Sigmoid colon (tissue), 7 donors: ENCODE measurements at places on chromosomes 5 and 9.

DNA sequence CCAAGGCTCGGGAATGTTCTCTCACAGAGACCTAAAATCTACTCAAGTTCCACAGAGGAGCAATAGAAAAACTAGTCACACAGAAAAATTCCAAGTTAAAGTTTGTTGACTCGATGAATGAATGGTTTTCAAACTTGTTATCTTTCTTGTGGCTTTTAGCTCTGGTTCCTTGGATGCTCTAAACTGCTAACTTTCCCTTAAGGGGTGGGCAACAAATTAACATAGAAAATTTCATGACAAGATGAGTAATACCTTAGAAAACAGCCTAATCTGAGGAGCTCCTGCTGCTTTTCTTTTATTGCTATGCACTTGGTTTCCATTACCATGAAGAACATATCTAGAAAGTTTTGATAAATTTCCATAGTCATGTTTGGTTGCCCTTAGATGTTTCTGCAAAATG is 100.2 kb upstream of the CCDC112 start:
- no peak for DNase-seq

GRCh38 chr9:77022783-77023440 is 3.5 kb downstream of the FOXB2 start:
- DNase-seq: no peak

DNA sequence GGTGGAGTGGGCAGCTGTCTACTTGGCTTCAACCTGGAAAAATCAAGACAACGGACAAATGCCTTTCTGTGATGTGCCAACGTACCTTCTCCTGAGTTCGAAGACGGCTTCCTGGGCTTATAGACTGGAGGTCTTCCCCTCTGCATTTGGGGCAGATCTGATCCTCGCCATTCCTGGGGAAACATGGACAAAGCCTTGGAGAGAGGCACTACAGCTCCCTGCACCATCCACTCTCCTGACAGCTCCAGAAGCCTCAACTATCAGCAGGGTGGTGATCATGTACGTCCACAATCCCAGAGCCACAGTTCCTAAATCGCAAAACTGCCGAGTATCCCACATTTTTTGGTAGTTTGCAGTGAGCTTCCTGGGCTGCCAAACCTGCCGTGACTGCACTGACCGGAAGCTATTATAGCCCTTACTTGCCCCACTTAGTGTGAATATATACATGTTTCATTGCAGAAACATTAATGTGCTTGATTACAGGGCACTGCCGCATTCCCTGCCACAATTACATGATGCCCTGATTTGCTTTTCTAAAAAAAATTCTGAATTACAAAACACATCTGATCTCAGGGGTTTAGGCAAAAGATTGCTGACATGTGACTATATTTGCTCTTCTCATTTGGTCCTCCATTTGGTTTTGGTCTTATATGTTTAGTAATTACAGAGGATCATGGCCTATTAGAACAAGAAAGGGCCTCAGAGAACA is 2.8 kb downstream of the TRAF1 start:
- DNase-seq: peak; percentile 19

DNA sequence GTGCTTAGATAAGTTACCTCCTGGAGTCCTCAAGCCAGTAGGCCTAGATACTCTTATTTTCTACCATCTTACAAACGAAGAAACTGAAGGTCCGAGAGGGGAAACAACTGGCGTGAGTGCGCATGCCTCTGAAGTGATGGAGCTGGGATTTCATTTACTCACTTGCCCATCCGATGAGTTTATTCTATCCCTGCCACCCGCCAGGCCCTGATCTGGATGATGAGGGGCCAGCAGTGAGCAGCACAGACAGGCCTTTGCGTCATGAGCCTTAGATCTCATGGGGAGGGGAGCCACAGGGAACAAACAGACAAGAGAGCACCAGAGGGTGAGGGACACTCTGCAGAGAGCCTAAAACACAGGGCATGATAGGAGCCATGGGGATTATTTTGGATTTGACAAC is 34.1 kb upstream of the SLC2A8 start:
- DNase-seq: no peak

DNA sequence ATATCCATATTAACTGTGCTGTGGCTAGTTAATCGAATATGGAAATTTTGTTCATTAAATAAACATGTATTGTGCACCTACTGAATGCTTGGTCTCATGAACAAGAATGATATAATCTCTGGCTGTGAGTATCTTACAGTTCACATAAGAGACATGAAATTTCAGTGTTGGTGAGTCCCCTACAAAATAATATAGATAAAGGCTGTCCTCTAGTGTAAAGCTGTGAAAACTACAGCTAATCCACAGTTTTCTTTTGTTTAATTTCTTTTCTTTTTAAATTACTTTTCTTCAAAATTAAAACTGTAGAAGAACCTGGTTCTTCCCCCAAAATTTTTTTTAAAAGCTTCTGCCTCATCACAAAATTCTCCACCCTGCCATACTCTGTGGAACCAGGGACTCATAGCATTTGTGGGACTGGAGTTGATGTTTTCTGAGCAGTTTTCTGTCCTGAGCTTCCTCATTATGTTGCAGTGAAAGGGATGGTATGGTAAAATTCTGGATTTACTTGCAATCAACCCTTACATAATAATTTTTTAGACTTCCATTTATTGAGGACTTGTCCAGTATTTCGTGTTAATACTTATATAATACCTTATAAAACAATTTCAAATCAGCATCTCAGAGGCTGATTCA is 135.0 kb downstream of the STK32A start:
- no peak for DNase-seq
